Heart right ventricle (tissue), 16 donors: ENCODE measurements at places on chromosomes 7 and 10. TPM values are rescaled to one million over a fixed set of nuclear protein-coding genes. Genes with fewer than 3 reads are reported as not detected.

GRCh38 chr7:137591421-137591837, 247.9 kb upstream of the PTN start:
- no peak for DNase-seq
- no peak overlapping the region for H3K27ac ChIP-seq
- no peaks in the 10 kb centered on the region for H3K36me3 ChIP-seq
- peaks cover 11% of the 10 kb centered on the region for H3K4me1 ChIP-seq
- H3K27me3 ChIP-seq = no peaks in the 10 kb centered on the region

GRCh38 chr10:109977382-109977806, 30.4 kb upstream of the ADD3 start:
- no peaks in the 10 kb centered on the region for H3K27me3 ChIP-seq
- no peak for DNase-seq
- no peaks in the 10 kb centered on the region for H3K36me3 ChIP-seq
- no peak overlapping the region for H3K4me3 ChIP-seq

PRSS2 gene
- 5.8 TPM for total RNA-seq

ITGA8 gene
- total RNA-seq = 0.62 TPM

DNA sequence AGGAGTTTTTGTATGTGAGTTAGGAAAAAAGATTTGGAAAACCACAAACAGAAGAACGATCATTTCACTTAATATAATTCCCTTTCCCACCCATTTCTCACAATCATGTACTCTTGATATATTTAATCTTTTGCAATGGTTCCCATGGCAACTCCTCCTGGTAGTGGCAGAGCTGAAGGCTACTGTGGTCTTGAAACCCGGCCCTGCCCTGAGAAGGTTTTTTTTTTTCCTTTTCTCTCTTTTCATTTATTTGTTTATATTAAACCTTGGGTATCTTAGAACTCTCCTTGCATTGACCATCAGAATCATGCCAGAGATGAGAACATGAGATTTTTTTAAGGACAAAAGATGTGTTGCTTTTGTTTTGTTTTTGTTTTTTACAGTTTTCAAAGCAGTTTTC, 566.1 kb upstream of the NRP1 start:
- peaks cover 16% of the 10 kb centered on the region for H3K4me1 ChIP-seq
- no peaks in the 10 kb centered on the region for H3K27me3 ChIP-seq
- no peak overlapping the region for H3K4me3 ChIP-seq
- peak overlapping the region; percentile 57 for H3K27ac ChIP-seq
- DNase-seq = no peak

GDF2 gene
- total RNA-seq = not detected

IL6 gene
- total RNA-seq = 15.5 TPM

TMEM130 gene
- not detected for total RNA-seq

MAGI2 gene
- 3.2 TPM for total RNA-seq

DNA sequence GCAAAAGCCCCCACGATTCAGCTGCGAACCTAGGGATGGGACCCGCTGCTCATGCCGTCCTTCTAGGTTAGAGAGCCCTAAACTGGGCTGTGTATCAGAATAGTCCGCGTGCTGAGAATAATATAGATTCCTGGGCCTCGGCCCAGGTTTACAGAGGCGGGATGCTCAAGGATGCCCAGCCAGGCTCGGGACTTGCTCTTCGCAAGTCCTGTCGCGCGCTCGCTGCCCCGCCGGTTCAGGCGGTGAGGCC, 266 bp upstream of the STMP1 start:
- H3K4me1 ChIP-seq = peaks cover 32% of the 10 kb centered on the region
- H3K27ac ChIP-seq = peak overlapping the region; percentile 93
- peak overlapping the region; percentile 76 for H3K4me3 ChIP-seq

- peaks cover 60% of the 10 kb centered on the region for H3K27me3 ChIP-seq
- no peaks in the 10 kb centered on the region for H3K36me3 ChIP-seq
- H3K27ac ChIP-seq = no peak overlapping the region
- peak; percentile 78 for DNase-seq
These were observed 3.7 kb downstream of the ELOVL3 start for GRCh38 chr10:102229810-102230263.

- H3K4me3 ChIP-seq = peak within 1 kb of the TSS; percentile 53
- H3K27me3 ChIP-seq = no peaks in the 10 kb centered on the region
- peaks cover 16% of the 10 kb centered on the region for H3K4me1 ChIP-seq
- no peaks in the 10 kb centered on the region for H3K36me3 ChIP-seq
These were observed at the start of gene SVIL for GRCh38 chr10:29634764-29635625. Gene SVIL, minus strand, starts transcription at chr10:29634971. Its CDS starts 79,913 bp downstream, at chr10:29555058.

GRCh38 chr10:68327889-68328786, 3.7 kb upstream of the HNRNPH3 start:
- H3K27ac ChIP-seq = peak overlapping the region; percentile 69
- DNase-seq = no peak
- no peaks in the 10 kb centered on the region for H3K36me3 ChIP-seq
- H3K4me1 ChIP-seq = peaks cover 24% of the 10 kb centered on the region

- peaks cover 5% of the 10 kb centered on the region for H3K27me3 ChIP-seq
- no peak overlapping the region for H3K4me3 ChIP-seq
- H3K4me1 ChIP-seq = peaks cover 9% of the 10 kb centered on the region
- no peak overlapping the region for H3K27ac ChIP-seq
These were observed 159.0 kb upstream of the UNC5B start for GRCh38 chr10:71053169-71053895.

CYP2C19 gene
- total RNA-seq = not detected

GRCh38 chr10:102016416-102016815, 39.6 kb downstream of the ARMH3 start:
- no peaks in the 10 kb centered on the region for H3K4me1 ChIP-seq
- no peak for DNase-seq
- no peaks in the 10 kb centered on the region for H3K36me3 ChIP-seq
- H3K27ac ChIP-seq = no peak overlapping the region

TCF7L2 gene
- total RNA-seq = 12.4 TPM

- peaks cover 3% of the 10 kb centered on the region for H3K27me3 ChIP-seq
- H3K36me3 ChIP-seq = no peaks in the 10 kb centered on the region
- H3K4me1 ChIP-seq = no peaks in the 10 kb centered on the region
- H3K4me3 ChIP-seq = no peak overlapping the region
- no peak for DNase-seq
These were observed 47.7 kb upstream of the LYZL1 start for GRCh38 chr10:29240986-29241660.

GRCh38 chr10:11831520-11831951, 8.4 kb downstream of the PROSER2 start:
- H3K4me1 ChIP-seq = no peaks in the 10 kb centered on the region
- no peak overlapping the region for H3K4me3 ChIP-seq
- H3K27me3 ChIP-seq = peaks cover 5% of the 10 kb centered on the region
- no peak overlapping the region for H3K27ac ChIP-seq
- DNase-seq = no peak

MAT1A gene
- 0.11 TPM for total RNA-seq

GRCh38 chr10:98316661-98317060, 48.7 kb upstream of the LOXL4 start:
- no peak overlapping the region for H3K27ac ChIP-seq
- no peak overlapping the region for H3K4me3 ChIP-seq
- H3K27me3 ChIP-seq = no peaks in the 10 kb centered on the region
- no peaks in the 10 kb centered on the region for H3K36me3 ChIP-seq
- peaks cover 11% of the 10 kb centered on the region for H3K4me1 ChIP-seq
- DNase-seq = no peak

GRCh38 chr10:20065814-20066213, 249.6 kb downstream of the PLXDC2 start:
- no peaks in the 10 kb centered on the region for H3K36me3 ChIP-seq
- no peaks in the 10 kb centered on the region for H3K27me3 ChIP-seq
- DNase-seq = no peak
- H3K4me1 ChIP-seq = no peaks in the 10 kb centered on the region

DNA sequence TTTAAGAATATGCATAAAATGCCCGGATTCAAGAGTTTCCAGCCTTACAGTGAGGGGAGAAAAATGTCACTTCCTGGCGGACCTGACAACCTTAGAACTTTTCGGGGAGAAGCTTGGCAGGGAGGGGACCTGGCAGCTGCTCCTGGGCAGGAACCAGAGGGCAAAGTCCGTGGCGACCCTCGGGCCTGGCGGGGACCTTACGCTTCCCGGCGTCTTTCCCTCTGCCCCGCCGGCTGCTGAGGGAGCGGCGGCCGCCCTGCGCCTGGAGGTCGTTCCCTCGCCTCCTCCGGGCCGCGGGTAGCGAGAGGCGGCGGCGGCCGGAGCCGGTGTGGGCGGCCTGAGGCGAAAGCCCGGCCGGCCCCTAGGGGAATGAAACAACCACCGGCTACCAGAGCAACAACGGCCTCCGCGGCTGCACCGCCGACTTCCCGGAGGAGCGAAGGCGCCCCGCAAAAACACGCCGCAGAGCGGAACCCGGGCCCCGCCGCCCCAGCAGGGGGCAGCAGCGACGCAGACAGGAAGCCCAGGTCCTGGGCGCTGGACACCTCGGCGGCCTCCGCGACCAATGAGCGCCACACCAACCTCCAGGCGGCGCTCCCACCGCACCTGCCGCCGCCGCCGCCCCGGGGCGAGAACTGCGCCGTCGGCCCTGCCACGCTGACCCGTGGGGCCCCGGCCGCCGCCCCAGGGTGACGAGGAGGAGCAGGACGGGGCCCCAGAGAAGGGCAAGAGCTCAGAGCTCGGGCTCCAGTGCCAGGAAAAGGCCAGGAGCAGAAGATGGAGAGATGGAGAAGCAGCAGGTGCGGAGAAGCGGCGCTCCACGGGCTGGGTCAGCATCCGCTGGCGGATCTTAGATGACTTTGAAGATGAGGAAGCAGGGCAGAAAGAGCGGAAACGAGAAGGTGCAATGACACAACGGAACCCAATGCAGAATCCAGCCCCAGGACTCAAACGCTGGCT, 10.5 kb upstream of the ACSM6 start:
- H3K27me3 ChIP-seq = no peaks in the 10 kb centered on the region
- H3K36me3 ChIP-seq = no peaks in the 10 kb centered on the region
- H3K27ac ChIP-seq = peak overlapping the region; percentile 8
- peak overlapping the region; percentile 74 for H3K4me3 ChIP-seq
